ENCODE measurements at places on chromosomes 5 and 9. TPM values are rescaled to one million over a fixed set of nuclear protein-coding genes. Genes with fewer than 3 reads are reported as not detected.

The ORM2 gene
- not detected for total RNA-seq

The ENC1 gene
- total RNA-seq = 28.3 TPM

The TRIM36 gene
- 0.75 TPM for total RNA-seq

The FOXD4 gene
- total RNA-seq = 0.20 TPM

The MUSK gene
- 5.2 TPM for total RNA-seq

Data from psoas muscle (tissue), 8 donors.